ENCODE measurements at places on chromosomes 3 and 15.

- DNase-seq = no peak
Observed at GRCh38 chr3:24493746-24494617, 668 bp downstream of the THRB start.

DNA sequence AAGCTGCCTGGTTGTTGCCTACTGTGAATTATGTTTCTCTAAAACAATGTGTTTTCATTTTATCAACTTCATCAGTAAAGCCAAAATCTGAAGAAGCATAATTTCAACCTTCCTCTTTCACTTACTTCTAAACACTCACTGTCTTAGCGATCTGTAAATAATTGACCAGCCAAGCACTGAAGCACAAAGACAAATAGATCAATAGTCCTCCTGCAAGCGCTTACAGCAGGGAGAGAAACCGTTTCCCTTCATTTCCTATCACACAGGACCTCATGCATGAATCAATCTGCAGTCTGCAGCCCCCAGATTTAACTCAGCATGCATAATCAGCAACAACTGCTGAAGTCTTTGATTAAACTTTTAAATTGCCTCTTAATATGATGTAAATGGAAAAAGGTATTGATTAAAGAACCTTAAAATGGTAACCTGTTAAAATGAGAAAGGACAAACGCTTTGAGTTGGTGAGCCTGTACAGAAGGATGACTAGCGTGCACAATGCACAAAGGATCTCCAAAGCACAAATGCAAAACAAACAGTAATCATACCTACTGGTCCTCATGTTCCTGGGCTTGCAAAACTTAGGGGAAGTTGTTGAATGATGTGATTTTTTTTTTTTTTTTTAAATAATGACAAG is 370.2 kb upstream of the ZNF385D start:
- DNase-seq = no peak

DNA sequence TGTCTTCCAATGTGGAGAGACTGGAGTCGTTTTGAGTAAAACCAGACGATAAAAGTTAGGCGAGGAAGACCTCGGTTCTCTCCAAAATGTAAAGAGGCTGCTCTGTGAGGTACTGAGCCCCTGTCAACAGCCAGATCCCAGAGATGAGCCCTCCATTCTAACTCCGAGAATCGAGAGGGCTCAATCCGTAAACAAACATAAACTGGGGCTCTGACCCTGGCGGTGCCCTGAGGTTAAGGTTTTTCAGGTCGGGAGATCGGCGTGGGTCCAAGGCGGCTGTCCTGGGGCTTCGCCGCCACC is 417 bp downstream of the TBCCD1 start:
- DNase-seq = no peak

GRCh38 chr3:197428117-197428801 is 127.5 kb downstream of the BDH1 start:
- DNase-seq = peak; percentile 5

DNA sequence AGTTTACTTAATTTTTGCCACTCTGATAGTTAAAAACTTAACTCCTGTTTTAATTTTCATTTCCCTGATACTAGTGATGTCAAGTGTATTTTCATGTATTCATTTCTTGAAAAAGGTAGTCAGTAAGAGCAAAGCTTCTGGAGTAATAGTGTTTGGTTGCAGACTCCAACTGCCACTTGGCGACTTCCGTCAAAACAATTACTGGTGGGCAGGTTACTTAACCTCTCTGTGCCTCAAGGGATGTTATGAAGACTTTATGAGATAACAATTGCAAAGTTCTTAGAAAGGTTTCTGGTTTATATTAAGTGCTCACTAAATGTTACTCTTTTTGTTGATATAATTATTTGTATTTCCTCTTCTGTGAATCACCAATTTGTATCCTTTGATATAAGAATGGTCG is 129.7 kb downstream of the NFKBIZ start:
- no peak for DNase-seq

GRCh38 chr15:88246666-88247446 is 9.7 kb downstream of the NTRK3 start:
- peak; percentile 56 for DNase-seq

- DNase-seq = no peak
Observed at GRCh38 chr3:125624341-125624740, 29.0 kb upstream of the OSBPL11 start.

- no peak for DNase-seq
Observed at GRCh38 chr15:56805466-56806147, 72.3 kb upstream of the ZNF280D start.

GRCh38 chr3:183087184-183087583 is 12.1 kb downstream of the MCCC1 start:
- DNase-seq = no peak
